Right ventricle myocardium superior (tissue), 1 donor: ENCODE measurements at places on chromosomes 16 and 17.
A peak's percentile ranks its signal among the peaks of the same experiment; 100 is the strongest.

DNA sequence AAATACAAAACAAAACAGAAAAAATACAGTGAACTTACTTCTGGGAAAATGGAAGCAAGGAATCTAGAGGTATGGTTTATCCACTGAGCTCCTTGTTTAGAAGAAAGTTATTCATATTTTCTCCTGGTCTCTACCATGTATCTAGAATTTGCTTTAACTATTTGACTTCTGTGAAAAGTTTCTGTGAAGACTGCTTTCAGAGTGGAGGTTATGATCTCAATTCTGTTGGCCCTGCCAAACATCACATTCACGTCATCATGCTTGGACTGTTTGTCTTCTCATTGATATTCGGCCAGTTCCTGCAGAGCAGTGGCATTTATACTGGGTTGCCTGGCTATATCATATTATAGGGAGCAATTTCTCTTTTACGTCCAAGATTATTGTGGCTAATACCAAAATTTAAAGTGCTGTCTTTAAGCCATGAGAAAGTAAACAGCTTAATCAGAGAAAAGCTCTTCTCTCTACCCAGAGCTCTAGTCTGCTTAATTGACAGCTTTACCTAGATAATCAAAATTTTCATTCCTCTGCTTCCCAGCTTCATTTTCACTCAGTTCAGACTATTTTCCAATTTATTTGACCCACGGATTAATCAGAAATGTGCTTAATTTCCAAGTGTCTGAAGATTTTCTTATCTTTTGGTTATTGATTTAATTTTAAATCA lies at the start of gene ABCA8:
TSS of gene ABCA8 (minus strand) at position 212 of the 661 bp plus-strand sequence. CDS start 13,358 bp downstream, outside the sequence.
- DNase-seq, result no peak

GRCh38 chr17:77905766-77906165 lies 52.7 kb upstream of the TNRC6C start:
- no peak for DNase-seq

DNA sequence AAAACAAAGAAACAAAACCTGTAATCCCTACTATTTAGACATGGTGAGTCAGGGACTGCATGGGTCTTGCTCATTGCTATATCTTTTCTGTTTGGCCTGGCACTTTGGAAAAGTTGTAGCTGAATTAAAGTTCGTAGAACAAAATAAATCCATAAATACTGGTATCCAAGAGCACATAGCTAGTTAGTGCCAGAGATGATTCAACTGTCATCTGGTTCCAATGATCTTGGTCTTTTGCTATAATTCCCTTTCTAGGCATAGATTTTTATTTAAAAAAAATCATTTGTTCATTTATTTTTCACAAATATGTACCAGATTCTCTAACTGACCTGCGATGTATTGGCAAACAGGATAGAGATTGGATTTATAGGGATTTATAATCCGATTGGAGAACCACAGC lies 1436.1 kb upstream of the GOT2 start:
- no peak for DNase-seq

DNA sequence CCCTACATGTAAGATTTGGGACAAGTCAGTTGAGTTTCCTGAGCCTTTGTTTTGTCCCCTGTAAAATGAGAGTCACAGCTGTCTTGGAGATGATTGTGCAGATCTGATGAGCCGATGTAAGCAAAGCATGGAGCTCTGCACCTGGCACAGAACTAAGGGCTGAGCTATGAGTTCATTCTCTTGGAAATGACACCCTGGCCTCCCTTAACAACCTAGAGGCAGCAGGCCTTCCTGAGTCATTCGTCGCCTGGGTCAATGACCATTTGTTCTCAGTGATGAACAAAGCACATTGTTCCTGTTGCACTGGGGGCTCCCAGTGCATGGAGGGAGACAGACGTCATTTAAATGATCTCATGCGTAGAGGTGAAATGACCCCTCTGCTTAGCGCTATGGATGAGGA lies 62.8 kb upstream of the GCSH start:
- no peak for DNase-seq

- DNase-seq, result peak; percentile 85
These were observed 23.3 kb downstream of the CPNE2 start for GRCh38 chr16:57115514-57116182.

GRCh38 chr17:29112771-29113295 lies 67.4 kb downstream of the MYO18A start:
- DNase-seq, result peak; percentile 83

DNA sequence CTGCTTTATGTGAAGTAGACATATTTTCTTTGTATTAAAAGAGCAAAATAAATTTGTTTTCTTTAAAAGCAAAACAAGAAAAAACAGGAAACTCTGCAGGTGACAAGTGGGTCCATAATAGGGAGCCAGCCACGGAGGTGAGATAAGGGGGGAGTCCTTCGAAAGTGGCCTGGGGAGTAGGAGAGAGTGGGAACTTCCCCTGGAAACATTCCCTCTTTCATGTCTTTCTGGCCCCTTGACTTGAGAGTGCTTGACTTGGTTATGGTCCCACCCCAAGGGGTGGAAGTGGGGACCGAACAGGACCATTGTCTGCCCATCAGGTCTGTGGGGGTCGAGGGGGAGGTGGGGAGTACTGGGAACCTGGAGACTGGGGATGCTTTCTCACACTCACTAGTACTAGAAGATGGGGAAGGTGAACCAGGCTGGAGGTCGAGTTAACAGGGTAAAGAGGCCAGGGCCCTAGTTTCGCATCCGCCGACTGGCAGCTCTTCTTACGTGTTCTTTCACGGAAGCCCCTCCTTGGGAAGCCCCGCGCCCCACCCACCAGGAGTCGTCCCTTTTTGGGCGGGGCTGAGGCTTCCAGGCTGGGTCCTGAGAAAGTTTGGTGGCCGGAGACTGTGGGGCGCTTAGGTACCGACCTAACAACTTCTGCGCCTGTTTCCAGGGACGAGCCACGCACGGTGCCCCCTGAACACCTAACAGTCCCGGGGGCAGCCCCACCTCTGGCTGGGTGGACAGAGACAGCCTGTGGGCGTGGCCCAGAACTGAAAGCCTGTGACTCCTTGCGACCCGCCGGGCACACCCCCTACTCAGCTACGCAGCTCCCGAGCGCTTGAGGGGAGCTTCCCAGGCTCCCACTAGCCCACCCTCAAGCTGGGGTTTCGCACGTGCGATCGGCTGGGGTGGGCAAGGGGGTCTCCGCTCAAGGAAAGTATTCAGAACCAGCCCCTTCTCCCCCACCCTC lies 790 bp downstream of the TRADD start:
- peak; percentile 70 for DNase-seq

DNA sequence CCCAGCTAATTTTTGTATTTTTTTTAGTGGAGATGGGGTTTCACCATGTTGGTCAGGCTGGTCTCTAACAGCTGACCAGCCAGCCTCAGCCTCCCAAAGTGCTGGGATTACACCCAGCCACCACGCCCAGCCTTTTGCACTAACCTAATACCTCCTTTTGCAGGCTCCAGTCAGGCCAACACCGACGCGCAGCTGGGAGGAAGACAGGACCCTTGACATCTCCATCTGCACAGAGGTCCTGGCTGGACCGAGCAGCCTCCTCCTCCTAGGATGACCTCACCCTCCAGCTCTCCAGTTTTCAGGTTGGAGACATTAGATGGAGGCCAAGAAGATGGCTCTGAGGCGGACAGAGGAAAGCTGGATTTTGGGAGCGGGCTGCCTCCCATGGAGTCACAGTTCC lies 2.0 kb downstream of the TRPV2 start:
- DNase-seq, result no peak
